Renal pelvis (tissue), 12 donors: ENCODE measurements at places on chromosomes 13 and 19. TPM values are rescaled to one million over a fixed set of nuclear protein-coding genes. Genes with fewer than 3 reads are reported as not detected.

GRCh38 chr13:109362616-109363015, 423.8 kb downstream of the IRS2 start:
- DNase-seq, result no peak

DNA sequence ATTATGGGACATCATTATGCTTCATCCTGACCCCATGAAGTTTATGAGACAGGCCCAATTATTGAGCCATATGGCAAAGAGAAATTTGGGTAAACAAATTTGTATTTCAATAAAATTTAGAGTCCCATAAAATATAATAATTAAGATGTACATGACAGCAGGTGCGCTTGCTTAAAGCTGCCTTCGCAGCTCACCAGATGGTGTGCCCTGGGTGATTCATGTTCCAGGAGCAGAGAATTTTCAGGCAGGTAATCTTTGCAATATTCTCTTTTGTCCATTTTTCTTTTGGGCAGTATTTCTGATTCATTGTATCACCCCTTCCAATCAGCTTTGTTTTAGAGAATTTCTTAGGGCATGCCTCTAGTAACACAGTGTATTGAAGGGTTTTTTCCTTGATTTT, 39.5 kb upstream of the WASF3 start:
- DNase-seq, result no peak

GRCh38 chr13:42607546-42607945, 33.6 kb downstream of the TNFSF11 start:
- no peak for DNase-seq

The SLC5A5 gene
- polyA plus RNA-seq, result not detected

- DNase-seq, result no peak
Measured at GRCh38 chr13:45751885-45752284, 49.8 kb downstream of the CBY2 start.

DNA sequence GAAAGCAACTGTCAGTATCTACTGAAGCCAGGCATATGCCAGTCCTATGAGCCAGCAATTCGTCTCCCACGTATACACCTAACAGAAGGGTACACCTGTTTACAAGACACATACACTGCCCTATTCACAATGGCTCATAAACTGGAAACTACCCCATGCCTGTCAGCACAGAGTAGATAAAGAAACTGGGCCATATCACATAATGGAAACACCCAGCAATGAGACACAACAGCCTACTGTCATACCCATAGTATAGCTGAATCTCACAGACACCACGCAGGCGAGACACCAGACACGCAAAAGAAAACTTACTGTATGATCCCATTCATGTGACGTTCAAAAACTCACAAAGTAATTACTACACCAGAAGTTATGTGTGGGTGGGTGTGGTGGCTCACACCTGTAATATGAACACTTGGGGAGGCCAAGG, 15.7 kb downstream of the NOSIP start:
- no peak for DNase-seq

DNA sequence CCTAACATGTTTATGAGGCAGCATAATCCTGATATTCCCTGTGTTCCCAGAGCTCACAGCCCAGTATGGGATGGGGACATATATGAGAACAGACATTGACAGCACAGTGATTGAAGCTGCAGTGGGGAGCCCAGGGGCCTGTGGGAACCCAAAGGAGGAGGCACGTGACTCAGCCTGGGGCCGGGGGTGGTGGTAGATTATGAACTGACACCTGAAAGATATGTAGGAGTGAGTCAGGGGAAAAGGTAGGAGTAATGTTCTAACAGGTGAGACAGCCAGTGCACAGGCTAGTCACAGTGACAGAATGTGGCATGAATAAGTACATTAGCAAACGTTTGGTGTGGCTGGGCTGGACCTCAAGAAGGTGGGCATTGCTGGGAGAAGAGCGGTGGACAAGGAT, 29.0 kb downstream of the CKM start:
- no peak for DNase-seq

DNA sequence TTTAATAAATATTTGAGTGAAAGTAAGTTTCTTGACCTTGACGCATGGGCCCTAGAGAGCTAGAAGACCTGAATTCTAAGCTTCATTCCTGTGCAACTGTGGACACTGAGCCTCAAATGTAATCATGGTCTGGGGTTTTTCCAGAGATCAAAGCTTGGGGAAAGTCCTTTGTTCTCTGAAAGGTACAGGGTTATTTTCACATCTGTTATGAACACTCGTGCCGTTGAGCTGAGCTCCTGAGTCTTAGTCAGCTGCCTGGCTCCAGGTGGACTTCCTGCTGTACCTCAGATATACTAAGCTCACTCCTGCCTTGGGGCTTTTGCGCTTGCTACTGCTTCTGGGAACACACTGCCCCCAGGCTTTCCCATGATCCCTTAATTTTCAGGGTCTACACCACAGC, 7.5 kb upstream of the ZBTB32 start:
- no peak for DNase-seq

GRCh38 chr13:73954808-73955207, 179.4 kb downstream of the KLF12 start:
- DNase-seq, result no peak

The CD79A gene
- polyA plus RNA-seq, result 0.81 TPM

GRCh38 chr13:97974773-97975172, 21.3 kb downstream of the IPO5 start:
- no peak for DNase-seq

The PPM1N gene
- polyA plus RNA-seq, result 0.68 TPM
